ENCODE measurements at places on chromosomes 6 and 20. TPM values are rescaled to one million over a fixed set of nuclear protein-coding genes. Genes with fewer than 3 reads are reported as not detected.

DNA sequence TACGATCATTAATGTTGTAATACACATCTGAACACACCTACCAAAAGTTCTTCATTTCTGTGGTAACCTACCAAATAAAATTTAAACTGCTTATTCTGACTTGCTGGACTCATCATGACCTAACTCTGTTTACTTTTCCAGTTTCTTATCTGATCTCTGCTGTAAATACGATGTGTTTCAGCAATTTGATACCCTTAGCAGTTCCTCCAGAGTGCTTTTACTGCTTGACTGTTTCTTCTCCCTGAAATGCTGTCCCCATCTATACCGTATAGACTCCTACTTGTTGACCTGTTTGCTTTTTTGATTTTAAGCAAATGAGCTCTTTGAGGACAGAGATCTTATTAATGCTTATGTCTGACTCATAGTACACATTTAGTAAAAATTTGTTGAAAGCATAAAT is 119.5 kb downstream of the SCAF8 start:
- DNase-seq: no peak

- no peak for DNase-seq
These were observed 34.3 kb downstream of the SDHAF4 start for GRCh38 chr6:70601014-70601413.

DNA sequence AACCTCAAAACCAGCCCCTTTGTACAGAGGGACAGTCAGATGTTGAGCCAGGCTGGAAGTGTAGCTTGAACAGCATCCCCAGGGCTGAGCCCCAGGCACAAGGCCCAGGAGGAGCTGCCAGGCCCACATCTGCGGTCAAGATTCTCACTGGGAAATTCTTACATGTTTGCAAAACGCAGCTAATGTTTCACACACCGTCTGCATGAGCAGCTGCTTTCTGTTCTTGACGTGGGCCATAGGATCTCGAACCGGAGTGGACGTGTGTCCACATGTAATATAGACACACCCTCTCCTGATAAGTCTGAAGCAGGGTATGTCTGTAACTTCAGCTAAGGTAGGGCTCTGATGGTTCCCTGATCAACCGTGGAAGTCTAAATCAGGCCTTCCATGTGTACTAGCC is 41.3 kb upstream of the TRAF3IP2 start:
- DNase-seq: no peak

DNA sequence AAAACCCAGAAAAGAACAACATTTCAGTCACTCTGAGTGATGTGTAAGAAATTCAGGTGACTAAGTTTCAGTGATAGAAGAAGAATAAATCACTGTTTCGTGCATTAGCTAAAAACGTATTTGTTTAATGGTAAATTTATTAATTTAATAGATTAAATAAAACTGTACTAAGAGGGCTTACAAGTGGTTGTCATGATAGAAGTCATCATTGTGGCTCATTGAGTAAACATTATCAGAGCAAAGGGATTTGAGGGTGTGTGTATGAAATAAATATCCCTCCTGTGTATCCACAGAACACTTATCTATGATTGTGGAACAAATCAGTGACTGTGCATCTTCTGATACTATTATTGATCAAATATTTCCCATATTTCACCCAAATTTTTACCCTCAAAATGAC is 40.1 kb downstream of the THEMIS start:
- DNase-seq: no peak

The NHLRC1 gene
- total RNA-seq: 0.09 TPM

GRCh38 chr6:2839982-2840748 is 1.5 kb downstream of the SERPINB1 start:
- DNase-seq: peak; percentile 58

- no peak for DNase-seq
These were observed 50.8 kb upstream of the LY86 start for GRCh38 chr6:6537488-6538260.

The TAAR6 gene
- total RNA-seq: not detected

Measured in activated CD4-positive, alpha-beta T cell treated with anti-CD3 and anti-CD28 coated beads, Interleukin-2, amount 10 ng/mL, durations not matched to agents 24 days and 14 days (primary cell).